Activated naive CD4-positive, alpha-beta T cell treated with anti-CD3 and anti-CD28 coated beads, Interleukin-2, amount 50 U/mL, for 16 hours (primary cell): ENCODE measurements at places on chromosomes 1 and 21.

GRCh38 chr1:55213151-55213884 lies 1.8 kb downstream of the USP24 start:
- DNase-seq: no peak

DNA sequence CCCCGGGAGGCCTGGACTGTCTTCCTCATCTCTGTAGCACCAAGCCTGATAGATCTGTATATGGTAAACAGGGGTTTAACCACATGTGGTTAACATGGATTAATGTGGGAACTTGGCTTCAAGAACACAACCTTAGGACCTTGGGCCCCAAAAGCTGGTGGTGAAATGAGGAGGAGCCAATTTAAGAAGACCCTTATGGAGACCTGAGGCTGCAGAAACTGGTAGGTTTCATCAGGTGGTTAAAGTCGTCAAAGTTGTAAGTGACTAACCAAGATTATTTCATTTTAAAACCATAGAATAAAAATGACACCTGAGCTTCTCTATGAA lies 14.0 kb downstream of the THEMIS2 start:
- no peak for DNase-seq

DNA sequence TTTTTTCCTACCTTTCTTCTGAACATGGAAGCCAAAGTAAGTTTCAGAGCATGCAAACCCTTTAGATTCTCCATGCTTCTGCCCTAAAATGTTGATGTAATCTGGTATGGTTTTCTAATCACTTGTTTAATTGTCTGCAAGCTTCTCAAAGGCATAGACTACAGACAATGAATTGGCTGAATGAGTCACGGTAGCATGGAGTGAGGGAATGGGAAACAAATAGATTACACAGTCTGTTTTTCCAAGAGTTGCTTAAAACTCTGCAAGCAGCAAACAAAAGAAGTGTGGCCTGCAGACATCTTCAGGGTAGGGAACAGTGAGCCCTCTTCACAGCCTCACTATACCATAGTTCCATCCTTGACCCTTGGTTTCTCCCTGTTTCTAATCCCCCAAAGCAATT lies 326.0 kb downstream of the BARHL2 start:
- DNase-seq: no peak

DNA sequence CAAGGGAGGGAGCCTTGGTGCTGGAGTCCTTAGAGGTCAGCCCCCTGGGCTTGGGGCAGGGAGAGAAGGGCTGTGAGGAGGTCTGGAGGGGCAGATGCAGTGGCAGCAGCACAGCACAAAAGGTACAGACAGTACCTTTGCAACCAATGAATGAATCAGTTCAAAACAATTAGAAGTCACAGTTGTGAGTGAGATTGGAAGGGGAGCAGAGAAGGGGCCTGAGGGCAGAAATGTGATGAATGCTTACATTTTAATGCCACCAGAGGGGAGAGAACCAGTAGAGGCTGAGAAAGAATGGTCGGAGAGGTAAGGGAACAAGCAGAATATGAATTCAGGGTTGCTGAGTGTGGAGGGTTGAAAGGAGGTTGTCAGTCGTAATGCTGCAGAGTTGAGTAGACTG lies 24.2 kb downstream of the CAMTA1 start:
- no peak for DNase-seq

- DNase-seq: no peak
These were observed 25.2 kb upstream of the CDCA8 start for GRCh38 chr1:37667023-37667671.

DNA sequence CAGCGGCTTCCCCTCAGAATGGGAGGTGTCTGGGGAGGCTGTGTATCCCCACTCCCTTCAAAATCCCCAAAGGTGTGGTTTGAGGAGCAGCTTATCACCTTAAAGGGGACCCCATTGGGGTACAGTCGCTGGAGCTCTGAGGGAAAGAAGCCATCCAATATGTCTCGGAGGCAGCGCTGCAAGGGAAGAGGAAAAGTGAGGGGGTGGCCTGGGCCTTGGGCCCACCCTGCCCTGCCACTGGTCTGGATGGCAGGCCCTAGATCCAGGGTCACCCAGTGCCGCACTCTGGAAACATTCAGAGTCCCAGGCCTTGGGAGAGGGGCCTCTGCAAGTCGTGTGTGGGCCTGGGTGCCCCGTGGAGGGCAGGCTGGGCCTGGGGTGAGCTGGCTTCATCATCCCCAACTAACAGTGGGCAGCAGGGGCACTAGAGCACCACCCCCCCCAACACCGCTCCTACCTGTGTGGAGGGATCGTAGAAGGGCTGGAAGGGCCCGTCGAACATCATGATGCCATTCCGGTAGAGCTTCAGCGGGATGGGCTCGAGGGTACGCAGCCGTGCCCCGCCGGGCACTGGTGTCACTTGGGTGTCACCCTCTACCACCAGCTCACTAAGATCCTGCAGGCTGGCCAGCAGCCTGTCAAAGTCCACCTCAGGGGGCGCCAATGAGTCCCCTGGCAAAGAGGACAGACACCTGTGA lies 5.6 kb downstream of the SH3BGRL3 start:
- DNase-seq: peak; percentile 33

GRCh38 chr1:239896569-239896968 lies 195.1 kb upstream of the FMN2 start:
- no peak for DNase-seq

DNA sequence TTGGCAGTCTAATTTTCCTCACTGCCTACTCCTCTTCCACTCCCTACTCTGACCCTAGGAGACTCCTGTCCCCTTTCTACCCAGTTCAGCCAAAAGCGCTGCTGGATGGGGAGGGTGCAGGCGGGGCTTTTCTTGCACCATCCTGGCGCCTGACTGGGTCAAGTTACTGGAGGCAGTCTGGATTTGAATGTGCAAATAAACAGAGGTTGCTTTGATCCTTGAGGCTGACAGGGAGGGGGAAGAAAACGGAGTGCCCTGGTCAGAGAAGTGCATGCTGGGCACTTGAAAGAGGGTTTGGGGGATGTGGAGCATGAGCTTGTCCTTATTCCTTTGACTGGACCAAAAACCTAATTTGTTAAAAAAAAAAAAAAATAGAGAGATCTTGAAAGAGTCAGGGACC lies 76.8 kb upstream of the SOX13 start:
- DNase-seq: no peak

DNA sequence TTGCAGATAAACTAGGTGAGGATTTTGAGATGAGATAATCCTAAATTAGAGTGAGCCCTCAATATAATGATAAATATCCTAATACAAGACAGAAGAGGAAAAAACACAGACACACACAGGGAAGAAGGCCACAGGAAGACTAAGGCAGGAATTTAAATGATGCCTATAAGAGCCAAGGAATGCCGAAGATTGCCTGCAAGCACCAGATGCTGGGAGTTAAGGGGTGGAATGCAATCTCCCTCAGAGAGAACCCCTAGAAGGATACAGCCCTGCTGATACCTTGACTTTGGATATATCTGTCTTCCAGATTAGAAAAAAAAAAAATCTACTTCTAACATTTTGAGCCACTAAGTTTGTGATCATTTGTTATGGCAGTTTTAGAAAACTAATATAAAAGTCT lies 299.7 kb upstream of the PRMT6 start:
- DNase-seq: no peak

GRCh38 chr1:94105581-94105952 lies 15.4 kb downstream of the ABCA4 start:
- no peak for DNase-seq
